Activated CD8-positive, alpha-beta memory T cell treated with anti-CD3 and anti-CD28 coated beads for 1 hour (primary cell): ENCODE measurements at places on chromosomes 4 and X.

DNA sequence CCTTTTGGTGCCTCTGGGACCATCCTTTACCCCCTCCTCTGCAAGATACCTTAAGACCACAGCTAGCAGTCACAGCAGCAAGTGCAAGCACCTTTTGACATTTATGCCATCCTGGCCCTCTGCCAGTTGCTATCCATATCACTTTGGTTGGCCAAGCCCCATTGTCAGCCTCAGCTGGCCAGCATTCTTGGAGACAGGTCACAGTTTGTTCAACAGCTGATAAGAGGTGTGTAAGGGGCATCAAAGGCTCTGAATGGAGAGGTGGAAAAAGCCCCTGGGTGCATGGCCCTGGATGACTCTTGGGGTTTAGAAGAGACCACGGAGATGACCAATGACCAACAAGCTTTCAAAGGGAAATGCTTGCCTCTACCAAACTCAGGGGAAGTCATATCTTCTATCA is 133.6 kb upstream of the MAMLD1 start:
- no peak for DNase-seq

- DNase-seq = no peak
Measured at GRCh38 chr4:147581606-147582350, 35.4 kb upstream of the TMEM184C start.

DNA sequence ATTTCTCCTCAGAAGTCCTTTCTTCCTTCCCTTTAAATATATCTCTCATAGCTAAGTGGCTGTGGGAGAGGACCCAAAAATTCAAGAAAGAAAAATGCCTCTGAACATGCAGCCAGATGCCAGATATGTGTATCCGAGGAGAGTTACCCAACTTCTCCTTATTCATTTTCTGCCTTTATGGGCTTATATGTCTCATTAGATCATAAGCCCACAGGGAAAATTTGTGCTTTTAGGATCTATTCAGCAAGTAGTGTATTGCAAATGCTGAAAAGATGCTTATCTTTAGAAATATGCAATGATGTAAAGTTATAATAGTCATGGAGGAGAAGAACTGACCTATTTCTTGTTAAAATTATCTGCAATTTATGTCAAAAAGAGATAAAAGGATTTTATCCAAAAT is 371.8 kb upstream of the NOCT start:
- no peak for DNase-seq

GRCh38 chr4:102008711-102009110 is 218.2 kb downstream of the BANK1 start:
- DNase-seq = no peak

DNA sequence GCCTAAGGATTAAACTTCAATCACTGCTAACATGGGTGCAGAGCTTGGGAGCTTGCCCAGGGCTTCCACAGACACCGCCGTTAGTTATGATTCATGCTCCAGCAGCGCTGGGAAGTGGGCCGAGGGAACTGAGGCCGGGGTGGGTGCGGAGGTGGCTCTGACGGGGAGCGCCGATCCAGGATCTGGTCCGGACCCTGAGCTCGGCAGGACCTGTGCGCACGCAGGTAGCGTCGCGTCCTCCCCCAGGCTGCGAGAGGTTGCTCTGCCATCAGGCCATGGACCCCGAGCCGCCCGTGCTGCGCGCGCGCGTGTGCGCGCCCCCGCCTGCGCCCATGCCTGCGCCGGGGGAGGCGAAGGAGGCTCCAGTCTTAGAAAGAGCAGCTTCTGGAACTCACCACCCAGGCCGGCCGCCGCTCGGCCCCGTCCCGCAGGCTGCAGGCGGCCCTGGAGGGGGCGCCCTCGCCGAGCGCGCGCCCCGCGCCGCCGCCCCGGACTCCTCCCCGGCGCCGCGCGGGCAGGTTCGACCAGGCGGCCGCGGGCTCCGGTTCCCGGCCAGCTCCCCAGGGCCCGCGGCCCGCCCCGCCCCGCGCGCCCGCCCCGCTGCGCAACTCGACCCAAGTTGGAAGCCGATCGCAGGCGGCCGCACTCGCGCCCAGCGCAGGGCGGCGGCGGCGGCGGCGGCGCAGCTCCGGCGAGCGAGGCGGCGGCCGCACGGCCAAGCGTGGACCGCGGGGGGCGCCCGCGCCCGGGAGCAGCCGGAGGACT is 732 bp upstream of the ADRA2C start:
- DNase-seq = no peak

- no peak for DNase-seq
Measured at GRCh38 chr4:123200051-123200940, 196.3 kb upstream of the SPRY1 start.

DNA sequence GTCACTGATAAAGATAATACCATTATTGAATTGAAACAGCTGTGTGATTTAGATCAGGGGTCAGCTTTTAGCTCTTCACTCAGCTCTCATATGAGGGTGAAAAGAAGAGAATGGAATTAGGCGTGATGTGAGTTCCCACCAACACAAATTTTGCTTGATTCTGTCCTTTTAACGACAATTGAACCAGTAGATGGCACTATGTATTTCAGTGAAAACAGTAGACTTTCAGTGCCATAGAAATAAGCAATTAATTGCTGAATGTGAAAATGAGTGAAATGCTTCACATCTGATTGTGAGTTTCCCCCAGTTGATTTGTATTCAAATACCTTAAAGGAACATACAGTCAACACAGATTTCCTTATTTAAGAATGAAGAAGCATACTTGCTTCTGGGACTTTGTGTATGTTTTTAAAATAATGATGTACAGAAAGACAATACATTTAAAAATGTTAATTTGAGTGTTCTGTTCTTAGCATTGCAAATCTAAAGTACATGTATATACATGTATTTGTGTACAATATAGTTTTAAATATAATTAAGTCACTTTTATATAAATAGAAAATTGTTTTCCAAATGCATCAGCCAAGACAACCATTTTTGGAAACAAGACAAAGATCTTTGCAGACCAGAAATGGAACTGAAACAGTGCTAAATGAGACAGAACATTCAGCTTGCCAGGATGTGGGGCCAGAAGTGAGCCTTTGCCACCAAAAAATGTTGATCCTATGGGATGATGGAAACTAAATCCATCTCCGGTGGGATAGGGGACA is 178.8 kb downstream of the SNCA start:
- DNase-seq = no peak

DNA sequence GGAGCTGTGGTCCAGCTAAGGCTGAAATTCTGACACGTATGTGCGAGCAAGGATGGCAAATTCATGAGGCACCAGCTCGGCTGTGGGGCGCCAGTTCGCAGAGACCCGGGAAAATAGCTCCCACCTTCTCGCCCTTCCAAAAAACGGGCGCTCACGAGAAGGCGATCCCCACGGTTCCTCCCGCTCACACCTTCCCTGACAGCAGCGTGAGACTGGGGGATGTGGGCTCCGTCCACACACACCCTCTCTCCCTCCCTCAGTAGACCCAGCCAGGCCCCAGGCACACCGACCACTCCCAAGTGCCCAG is 584 bp downstream of the GPC3 start:
- DNase-seq = no peak

DNA sequence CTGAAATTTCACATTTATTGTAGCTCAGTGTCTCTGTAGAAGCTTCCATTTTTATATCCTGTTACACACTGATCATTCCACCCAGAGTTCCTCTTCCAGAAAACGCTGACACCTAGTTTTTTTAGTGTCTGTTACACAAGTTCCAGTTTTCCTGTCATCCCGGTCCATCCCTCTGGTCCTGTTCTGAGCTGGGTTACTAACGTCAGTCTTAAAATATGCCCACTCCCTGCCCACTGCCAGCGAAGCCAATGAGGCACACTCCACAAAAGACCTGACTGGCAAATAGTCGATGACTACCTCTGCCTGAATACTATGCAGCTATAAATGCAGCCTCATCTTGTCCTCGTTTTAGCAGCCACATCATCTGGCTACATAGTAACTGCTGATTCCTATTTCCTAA is 30.9 kb upstream of the DDX3X start:
- no peak for DNase-seq

- peak; percentile 54 for DNase-seq
Measured at GRCh38 chr4:182806259-182807252, 110.6 kb downstream of the DCTD start.

DNA sequence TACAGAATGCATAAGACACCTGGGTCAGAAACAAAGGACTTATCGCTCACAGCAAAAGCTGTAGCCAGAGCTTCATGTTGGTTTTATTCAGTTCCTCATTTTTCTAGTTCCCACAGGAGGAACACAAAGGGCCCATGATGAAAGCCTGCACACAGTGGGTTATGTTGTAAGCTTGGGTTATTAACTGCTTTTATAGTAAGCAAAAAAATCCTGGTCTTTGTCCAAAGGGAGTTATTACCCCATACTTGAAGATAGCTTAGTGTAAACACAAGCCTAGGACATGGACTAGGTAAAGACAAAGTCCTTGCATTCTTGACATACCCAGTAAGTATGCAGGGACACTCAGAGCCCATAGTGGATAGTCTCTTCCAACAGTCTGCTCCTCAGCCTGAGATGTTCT is 11.7 kb downstream of the BBS12 start:
- no peak for DNase-seq

DNA sequence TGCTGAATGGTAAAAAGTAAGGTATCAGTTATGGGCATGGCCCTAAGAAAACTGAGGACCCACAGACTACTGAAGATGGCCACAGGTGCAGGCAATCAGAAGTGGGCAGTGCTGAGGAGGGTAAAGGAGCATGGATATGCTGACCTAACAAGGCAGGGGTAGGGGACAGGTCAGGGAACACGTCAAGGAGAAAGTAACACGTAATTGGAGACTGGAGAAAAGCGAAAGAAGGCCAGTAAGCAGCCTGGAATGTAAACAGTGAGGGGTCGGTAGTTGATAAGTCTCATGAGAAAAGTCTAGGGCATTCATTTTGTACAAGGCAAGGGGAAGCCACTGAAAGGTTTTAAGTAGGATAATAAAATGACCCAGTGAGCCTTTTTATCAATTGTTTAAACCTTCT is 153.3 kb downstream of the PRDM5 start:
- DNase-seq = no peak

GRCh38 chr4:97208749-97209148 is 934.5 kb downstream of the STPG2 start:
- no peak for DNase-seq

DNA sequence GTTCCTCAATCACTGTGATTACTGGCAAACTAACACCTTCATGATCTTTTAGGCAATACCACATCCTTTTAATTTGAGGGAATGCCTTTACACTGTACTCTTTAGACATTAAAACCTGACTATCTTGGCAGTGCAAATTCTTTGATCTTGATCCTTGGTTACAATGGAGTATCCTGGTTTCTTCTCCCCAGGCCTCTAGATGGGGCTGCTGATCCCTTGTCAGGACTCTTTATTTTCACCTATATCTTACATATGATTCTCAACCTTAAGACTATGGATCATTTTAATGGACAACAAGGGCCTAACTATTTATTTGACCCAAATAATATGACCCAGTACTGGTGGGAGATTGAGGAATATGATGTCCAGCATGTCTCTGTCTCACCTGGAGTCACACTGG is 1005.5 kb upstream of the INTU start:
- no peak for DNase-seq

GRCh38 chrX:71998836-71999509 is 88.3 kb downstream of the NHSL2 start:
- no peak for DNase-seq

GRCh38 chr4:84965553-84966381 is 723 bp downstream of the WDFY3 start:
- no peak for DNase-seq

- DNase-seq = no peak
Measured at GRCh38 chrX:19761554-19762295, 125.7 kb downstream of the SH3KBP1 start.

GRCh38 chrX:115226929-115227328 is 7.0 kb downstream of the LRCH2 start:
- no peak for DNase-seq

DNA sequence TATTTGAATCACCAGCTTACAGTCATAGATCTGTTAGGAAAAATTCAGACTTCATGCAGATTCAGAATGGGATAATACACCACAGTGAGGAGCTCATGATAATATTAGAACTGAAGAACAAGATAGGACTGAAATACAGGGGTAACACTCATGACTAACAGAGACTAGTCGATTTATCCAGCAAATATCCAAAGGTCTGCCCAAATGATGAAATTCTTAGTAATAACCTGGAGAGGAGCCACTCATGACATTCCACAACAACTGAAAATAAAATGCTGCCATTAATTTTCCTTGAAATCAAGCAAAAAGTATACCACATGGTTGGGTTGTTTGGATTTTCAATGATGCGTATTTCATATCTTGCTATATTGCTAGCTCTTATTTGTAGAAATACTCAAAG is 903.7 kb upstream of the ADGRL3 start:
- no peak for DNase-seq

DNA sequence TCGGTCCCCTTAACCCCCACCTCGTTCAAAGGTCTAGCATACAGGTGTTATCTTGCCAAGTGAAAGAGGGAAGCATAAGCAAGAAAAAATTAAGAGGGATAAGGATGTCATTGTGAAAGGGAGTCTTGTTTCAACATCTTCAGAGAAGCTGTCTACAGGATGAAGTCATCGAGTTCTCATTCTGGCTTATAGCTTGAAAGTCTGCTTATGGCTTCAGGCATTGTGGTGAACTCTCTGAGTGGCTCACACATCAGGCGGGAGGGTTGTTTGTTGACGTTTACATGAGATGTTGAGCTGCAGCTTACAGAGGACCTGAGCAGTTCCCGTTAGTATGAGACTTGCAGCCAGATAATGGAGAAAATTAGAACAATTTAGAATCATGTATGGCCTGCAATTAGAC is 16.6 kb downstream of the MAGEA9B start:
- no peak for DNase-seq

GRCh38 chr4:127491571-127491970 is 141.2 kb upstream of the INTU start:
- no peak for DNase-seq

GRCh38 chr4:7195141-7195515 is 2.8 kb downstream of the SORCS2 start:
- DNase-seq = no peak

GRCh38 chr4:110361921-110362320 is 114.0 kb upstream of the ENPEP start:
- DNase-seq = no peak

GRCh38 chrX:110915111-110915510 is 119.5 kb upstream of the CHRDL1 start:
- no peak for DNase-seq

GRCh38 chr4:133565379-133565778 is 416.3 kb downstream of the PCDH10 start:
- no peak for DNase-seq

DNA sequence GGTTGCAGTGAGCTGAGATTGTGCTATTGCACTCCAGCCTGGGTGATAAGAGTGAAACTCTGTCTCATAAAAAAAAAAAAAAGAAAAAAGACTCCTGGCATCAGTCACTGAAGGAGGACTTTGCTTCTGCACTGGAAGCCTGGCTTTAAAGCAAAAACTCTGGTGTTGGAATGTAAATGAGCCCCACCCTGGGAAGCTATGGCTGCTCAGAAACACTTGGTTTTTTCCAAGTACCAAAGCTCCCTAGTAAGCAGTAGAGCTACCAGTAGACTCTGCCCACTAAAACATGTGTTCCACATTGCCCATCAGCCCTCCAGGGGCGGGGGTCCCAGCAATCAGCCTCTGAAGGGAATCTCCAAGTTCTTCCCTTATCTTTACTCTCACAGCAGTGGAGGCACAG is 154.4 kb downstream of the SHROOM3 start:
- DNase-seq = no peak
